Heart left ventricle (tissue), 16 donors: ENCODE measurements at places on chromosomes 7 and 10. TPM values are rescaled to one million over a fixed set of nuclear protein-coding genes. Genes with fewer than 3 reads are reported as not detected.

TMEM236 gene
- 0.23 TPM for polyA plus RNA-seq

PRPS1L1 gene
- not detected for polyA plus RNA-seq

AKR1C4 gene
- not detected for polyA plus RNA-seq

UTF1 gene
- polyA plus RNA-seq: not detected

CCDC3 gene
- polyA plus RNA-seq: 5.5 TPM

HOXA7 gene
- polyA plus RNA-seq: not detected

PLCE1 gene
- 2.3 TPM for polyA plus RNA-seq

ZNF239 gene
- polyA plus RNA-seq: 0.53 TPM

TLL2 gene
- 5.4 TPM for polyA plus RNA-seq

C10orf67 gene
- polyA plus RNA-seq: 1.00 TPM

DNA sequence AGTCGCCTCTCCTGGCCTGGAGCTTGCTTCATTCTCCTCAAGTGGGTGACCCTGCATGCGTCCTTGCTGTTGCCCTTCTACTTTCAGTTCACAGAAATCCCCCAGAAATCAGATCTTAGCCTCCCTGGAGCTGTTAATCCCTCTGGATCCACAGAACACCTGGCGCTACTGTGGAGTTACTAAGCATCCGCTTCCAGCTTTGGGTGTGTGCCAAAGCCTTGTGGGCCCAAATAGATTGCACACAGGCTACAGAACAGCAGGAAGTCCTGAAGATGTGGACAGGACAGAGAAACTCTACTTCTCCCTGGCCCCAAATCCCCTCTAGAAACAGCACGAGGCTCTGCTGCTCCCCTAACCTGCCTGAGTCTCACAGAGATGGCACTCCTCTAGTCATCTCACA is 36.6 kb upstream of the PDLIM1 start:
- peak; percentile 74 for DNase-seq
- no peaks in the 10 kb centered on the region for H3K27me3 ChIP-seq
- H3K36me3 ChIP-seq: peaks cover 76% of the 10 kb centered on the region
- H3K4me3 ChIP-seq: no peak overlapping the region
- H3K4me1 ChIP-seq: peaks cover 53% of the 10 kb centered on the region

DNA sequence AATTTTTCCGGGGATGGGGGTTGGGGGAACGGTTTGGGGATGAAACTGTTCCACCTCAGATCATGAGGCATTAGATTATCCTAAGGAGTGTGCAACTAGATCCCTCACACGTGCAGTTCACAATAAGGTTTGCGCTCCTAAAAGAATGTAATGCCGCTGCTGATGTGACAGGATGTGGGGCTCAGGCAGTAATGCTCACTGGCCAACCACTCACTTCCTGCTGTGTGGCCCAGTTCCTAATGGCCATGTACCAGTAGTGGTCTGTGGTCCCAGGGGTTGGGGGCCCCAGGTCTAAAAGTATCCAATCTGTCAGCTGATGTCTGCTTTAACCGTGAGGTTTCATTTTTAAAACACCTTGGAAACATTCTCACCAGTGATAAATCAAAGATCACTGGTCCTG is 2.2 kb downstream of the STN1 start:
- DNase-seq: no peak
- H3K27ac ChIP-seq: peak overlapping the region; percentile 15
- H3K36me3 ChIP-seq: no peaks in the 10 kb centered on the region
- peaks cover 19% of the 10 kb centered on the region for H3K4me1 ChIP-seq
- H3K4me3 ChIP-seq: peak overlapping the region; percentile 74

- H3K36me3 ChIP-seq: peaks cover 41% of the 10 kb centered on the region
- H3K27ac ChIP-seq: no peak overlapping the region
- H3K4me1 ChIP-seq: peaks cover 11% of the 10 kb centered on the region
- no peak for DNase-seq
Measured at GRCh38 chr7:105619590-105619989, 38.3 kb upstream of the EFCAB10 start.

DNA sequence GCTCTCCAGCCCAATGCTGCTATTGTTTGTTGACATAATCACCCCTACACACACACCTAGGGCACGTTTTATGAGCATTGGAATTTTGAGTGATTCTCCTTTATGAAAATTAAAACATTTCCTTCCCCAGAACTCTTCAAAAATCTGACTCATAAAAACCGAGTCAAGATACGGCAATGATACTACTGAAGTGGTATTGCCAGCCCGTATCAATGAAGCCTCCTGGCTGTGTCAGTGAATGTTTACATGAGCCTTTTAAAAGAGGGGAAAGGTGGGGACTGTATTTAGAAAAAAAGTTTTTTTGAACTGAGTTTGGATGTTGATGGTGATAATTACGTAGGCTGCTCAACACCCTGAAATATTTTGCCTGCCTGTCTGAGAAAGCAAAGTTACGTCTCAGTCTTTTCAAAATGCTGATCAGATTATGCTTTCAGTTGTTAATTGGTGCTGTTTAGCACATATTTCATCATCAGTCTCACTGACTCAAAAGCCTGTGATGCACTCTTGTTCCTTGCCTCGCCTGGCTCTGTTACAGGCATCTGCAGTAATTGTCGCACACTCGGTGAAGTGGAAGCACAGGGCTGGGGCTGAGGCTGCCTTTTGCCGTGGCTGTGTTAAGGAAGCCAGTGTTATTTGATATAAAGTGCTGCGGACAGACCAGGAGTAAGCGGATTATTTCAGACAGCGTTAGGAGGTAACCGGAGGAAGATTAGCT is 157.4 kb upstream of the TCF7L2 start:
- DNase-seq: peak; percentile 58
- no peak overlapping the region for H3K27ac ChIP-seq
- no peaks in the 10 kb centered on the region for H3K4me1 ChIP-seq
- H3K36me3 ChIP-seq: no peaks in the 10 kb centered on the region
- no peaks in the 10 kb centered on the region for H3K27me3 ChIP-seq

GRCh38 chr7:106346678-106347217 is 62.0 kb upstream of the NAMPT start:
- H3K27ac ChIP-seq: no peak overlapping the region
- H3K27me3 ChIP-seq: no peaks in the 10 kb centered on the region
- H3K4me1 ChIP-seq: no peaks in the 10 kb centered on the region
- DNase-seq: no peak
- no peak overlapping the region for H3K4me3 ChIP-seq

DNA sequence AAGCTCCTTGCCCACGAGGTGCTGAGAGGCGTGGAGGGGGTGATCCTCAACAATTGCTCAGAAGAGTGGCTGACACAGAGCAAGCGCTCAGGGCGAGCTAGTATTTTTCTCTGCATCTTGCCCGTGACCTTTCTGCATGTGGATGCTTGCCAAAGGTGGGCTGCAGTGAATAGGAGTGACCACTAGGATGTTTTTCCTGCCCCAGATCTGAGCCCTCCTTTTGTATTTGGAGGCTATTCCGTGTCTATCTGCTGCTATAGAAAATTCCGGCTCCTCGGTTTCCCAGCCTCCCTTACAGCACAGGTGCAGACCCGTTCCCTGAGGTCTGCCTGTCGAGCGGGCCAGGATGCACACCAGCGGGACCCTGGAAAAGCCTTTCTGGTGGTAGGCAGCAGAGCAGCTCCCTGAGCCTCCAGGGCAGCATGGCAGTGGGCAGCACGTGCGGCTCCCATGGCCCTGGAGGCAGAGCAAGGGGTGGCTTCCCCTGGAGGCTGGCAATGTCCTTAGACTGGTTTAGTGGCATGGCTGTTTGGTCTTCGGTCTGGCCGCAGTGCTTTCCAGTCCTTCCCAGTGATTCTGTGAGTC is 145.1 kb upstream of the PCBD1 start:
- H3K27ac ChIP-seq: no peak overlapping the region
- H3K4me3 ChIP-seq: no peak overlapping the region
- no peaks in the 10 kb centered on the region for H3K36me3 ChIP-seq
- H3K27me3 ChIP-seq: no peaks in the 10 kb centered on the region
- H3K4me1 ChIP-seq: no peaks in the 10 kb centered on the region

DNA sequence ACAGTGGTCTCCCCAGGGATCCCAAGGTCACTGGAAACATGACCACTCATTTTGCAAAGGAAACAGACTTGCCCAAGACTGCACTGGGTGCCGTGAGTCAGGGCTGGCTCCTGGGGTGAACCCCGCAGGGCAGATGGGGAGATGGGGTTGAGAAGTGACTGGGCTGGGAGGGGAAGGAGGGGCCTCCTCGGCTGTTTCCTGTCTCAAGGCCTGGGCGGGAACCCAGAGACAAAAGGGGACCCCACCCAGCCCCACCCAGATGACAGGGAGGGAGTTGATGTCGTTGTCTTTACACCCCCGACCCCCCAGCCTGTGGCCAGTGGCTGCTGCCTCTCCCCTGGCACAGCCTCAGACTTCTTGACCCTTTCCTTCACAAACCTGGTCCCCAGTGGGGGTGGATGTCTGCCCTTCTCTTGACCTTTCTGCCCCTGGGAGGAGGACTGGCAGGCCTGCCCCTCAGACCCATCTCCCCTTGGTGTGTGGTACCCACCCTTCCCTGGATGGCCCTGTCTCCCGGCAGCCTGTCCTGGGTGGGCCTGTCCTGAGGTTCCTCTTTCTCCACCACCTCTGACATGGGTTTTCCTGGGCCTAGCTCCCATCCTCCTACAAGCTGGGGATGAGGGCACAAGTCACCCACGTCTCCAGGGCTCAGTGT is 1.4 kb downstream of the MYO1G start:
- H3K36me3 ChIP-seq: no peaks in the 10 kb centered on the region
- no peaks in the 10 kb centered on the region for H3K27me3 ChIP-seq
- peaks cover 5% of the 10 kb centered on the region for H3K4me1 ChIP-seq
- no peak for DNase-seq
- H3K4me3 ChIP-seq: peak overlapping the region; percentile 4

GRCh38 chr7:155412416-155413253 is 45.3 kb upstream of the EN2 start:
- no peak overlapping the region for H3K27ac ChIP-seq
- H3K4me3 ChIP-seq: no peak overlapping the region
- H3K4me1 ChIP-seq: no peaks in the 10 kb centered on the region
- no peak for DNase-seq
- H3K36me3 ChIP-seq: no peaks in the 10 kb centered on the region

- H3K27ac ChIP-seq: no peak overlapping the region
- H3K27me3 ChIP-seq: no peaks in the 10 kb centered on the region
- no peak overlapping the region for H3K4me3 ChIP-seq
Measured at GRCh38 chr7:3497796-3498195, 196.7 kb downstream of the SDK1 start.

- DNase-seq: no peak
- H3K4me3 ChIP-seq: no peak overlapping the region
- H3K27ac ChIP-seq: no peak overlapping the region
- no peaks in the 10 kb centered on the region for H3K4me1 ChIP-seq
- H3K27me3 ChIP-seq: no peaks in the 10 kb centered on the region
Measured at GRCh38 chr7:146701166-146701565, 584.6 kb downstream of the CNTNAP2 start.

DNA sequence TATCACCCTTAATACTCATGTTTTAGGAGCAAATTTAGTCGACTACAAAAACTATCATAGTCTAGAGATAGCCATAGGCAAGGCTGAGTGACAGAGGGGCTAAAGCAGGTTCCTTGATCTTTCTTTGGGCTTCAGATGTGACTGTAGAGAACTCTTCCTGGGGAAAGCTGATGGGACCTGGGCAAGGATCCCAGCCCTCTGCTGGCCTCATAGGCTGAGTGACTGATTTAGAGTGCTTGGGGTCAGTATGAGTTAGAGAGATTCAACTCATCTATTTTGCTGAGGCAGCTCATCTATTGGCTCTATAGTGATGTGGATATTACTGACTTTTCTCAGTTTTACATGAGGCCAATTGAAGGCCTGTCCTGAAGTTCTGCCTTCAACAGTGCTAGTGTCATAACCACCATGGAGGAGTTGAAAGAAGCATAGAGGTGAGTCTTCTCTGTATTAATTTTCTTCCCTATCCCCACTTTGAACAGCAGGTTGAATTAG is 81.6 kb downstream of the SAMD9 start:
- H3K27me3 ChIP-seq: no peaks in the 10 kb centered on the region
- no peak for DNase-seq
- no peak overlapping the region for H3K4me3 ChIP-seq

DNA sequence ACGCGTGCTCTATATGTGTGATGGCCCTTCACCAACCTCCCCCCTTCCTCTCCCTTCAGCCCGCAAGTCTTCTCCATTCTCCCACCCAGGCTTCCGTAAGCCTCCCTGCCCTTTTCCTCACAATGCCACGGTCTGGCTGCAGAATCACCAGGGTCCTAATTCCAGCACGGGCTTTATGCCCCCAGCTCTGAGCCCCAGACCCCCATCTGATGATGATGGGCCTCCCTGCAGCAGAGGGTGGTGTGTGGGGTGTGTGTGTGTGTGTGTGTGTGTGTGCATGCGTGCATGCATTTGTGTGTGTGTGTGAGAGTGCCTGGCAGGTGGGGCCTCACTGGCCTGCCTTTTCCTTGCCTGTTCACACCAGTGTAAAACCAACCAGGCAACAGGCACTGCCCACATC is 109.9 kb downstream of the OAT start:
- no peaks in the 10 kb centered on the region for H3K27me3 ChIP-seq
- no peak for DNase-seq
- no peak overlapping the region for H3K27ac ChIP-seq
- H3K36me3 ChIP-seq: no peaks in the 10 kb centered on the region

- DNase-seq: no peak
- no peaks in the 10 kb centered on the region for H3K36me3 ChIP-seq
- H3K4me3 ChIP-seq: no peak overlapping the region
- H3K4me1 ChIP-seq: no peaks in the 10 kb centered on the region
- no peak overlapping the region for H3K27ac ChIP-seq
Measured at GRCh38 chr10:78134773-78135306, 101.2 kb downstream of the RPS24 start.

DNA sequence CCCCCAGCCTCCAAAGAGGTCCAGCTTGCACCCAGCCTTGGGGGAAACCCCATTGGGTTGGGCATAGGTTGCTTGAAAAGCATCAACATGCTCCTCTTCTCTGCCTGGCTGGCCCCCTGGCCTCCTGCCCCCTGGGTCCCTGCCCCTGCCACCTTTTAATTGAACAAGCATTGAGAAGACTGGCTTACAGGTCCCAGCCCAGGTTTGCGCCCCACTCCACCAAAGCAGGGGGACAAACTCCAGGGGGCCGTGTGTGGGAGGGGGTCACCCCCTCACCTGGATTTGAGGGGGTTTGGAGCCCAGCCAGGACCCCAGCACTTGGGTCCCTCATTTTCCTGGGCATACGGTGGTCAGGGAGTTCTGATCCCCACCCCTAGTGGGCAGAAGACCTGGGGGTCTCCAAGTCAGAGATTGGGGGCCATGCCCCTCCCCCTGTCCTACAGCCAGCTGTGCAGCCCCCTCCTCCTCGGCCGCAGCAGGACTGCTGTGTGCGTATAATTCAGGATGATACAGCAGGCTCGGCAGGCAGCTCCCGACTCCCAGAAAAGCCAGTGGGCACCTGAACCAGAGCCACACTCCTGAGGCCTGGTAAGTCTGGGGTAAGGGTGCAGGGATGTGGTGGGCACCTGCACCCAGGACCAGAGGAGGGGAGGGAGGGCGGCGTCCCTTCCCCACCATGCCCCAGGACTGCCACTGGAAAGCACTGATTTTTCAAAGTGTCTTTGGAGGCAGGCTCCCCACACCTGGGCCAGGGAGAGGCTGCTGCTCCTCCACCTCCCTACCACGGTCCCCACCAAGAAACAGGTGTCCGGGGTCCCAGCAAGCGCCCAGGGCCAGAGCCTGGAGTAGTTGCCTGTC is 1.7 kb downstream of the ELFN1 start:
- DNase-seq: no peak
- peaks cover 6% of the 10 kb centered on the region for H3K27me3 ChIP-seq
- no peak overlapping the region for H3K27ac ChIP-seq
- H3K36me3 ChIP-seq: no peaks in the 10 kb centered on the region
- H3K4me3 ChIP-seq: no peak overlapping the region

- H3K27me3 ChIP-seq: no peaks in the 10 kb centered on the region
- no peaks in the 10 kb centered on the region for H3K36me3 ChIP-seq
- DNase-seq: no peak
Measured at GRCh38 chr10:94416896-94417295, 14.6 kb downstream of the TBC1D12 start.
